ENCODE measurements at places on chromosomes 6 and 20.
A peak's percentile ranks its signal among the peaks of the same experiment; 100 is the strongest.

DNA sequence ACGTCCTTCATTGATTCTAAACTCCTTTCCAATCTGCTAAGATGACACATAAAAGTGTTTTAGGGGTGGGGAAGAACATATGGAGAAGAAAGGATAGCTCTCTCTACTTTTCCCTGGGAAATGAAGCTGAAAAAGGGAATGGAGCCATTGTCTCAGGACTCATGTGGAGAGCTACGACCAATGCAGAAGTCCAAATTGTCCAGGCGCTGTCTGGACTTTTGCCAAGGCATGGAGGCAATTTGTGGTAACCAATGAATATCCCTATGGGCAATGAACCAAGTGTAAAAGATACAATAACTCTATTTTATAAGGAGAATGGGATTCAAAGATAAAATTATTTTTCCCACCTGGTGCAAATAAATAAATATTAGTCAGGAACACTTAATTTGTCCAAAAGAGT lies 16.1 kb downstream of the FBXL4 start:
- no peak for DNase-seq

DNA sequence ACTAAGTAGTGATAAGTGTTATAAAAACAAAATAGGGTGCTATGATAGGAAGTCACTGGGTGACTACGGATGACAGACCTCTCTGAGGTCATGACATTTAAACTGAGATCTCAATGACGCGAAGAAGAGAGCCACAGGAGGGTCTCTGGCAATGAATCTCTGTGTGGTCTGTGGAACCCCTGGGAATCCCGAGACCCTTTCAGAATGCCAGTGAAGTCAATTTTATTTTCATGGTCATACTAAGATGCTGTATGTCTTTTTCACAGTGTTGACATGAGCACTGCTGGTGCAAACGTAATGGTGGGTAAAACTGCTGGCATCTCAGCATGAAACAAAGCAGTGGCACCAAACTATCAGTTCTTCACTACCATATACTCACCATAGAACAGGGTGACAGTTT lies 155.0 kb downstream of the GJA10 start:
- DNase-seq, result no peak

DNA sequence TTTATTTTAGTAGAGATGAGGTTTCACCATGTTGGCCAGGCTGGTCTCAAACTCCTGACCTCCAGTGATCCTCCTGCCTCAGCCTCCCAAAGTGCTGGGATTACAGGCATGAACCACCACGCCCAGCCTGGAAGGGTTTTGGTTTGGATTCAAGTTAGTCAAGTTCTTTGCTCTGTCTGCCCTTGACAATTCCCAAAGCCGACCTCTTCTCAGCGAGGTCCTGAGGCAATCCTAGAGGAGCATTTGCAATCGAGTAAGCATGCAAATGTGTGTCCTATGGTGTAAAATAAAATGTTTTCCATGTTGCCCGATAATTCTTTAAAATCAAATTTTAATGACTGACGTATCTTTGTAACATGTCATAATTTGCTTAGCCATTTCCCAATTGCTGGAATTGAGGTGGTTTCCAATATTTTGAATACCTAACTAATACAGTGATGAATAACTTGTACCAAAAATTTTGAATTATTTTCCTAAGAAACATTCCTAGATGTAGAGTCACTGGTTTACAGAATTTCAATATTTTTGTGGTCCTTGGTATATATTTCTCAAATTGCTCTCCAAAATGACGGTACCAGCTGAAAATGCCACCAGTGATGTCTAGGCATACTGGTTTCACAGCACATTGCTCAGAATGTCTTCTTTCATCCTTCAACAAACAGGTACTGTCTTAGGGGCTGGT lies 38.7 kb downstream of the GTF2H5 start:
- no peak for DNase-seq

- peak; percentile 69 for DNase-seq
Observed at GRCh38 chr6:63636518-63637021, 968 bp downstream of the PHF3 start.

DNA sequence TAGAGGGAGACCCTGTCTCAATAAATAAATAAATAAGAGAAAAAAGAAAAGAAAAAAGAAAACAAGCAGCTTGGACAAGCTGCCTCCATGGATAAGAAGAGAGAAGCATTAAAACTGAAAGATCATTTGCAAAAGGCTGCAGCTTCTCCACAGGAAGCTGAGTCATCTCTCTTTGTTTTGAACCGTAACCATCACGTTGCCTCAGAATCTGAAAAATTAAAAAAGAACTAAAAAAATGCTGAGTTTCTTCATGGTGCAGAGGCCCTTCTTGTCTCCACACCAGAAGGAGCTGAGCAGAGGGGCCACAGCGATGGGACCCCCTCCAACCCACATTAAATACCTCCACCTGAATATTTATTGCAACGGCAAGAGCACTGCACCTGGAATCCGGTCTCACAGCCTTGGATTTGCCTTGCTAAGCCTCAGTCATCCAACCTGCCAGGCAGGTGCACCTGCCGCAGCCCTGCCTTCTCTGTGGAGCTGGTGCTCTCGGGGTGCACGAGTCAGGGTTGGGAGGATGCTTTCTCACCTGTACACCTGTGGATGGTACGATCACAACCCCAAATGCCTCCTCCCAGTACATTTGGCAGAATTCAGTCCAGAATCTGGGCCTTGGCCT lies 28.1 kb downstream of the TOX2 start:
- no peak for DNase-seq

- no peak for DNase-seq
Observed at GRCh38 chr20:58494923-58495622, 20.1 kb downstream of the APCDD1L start.

DNA sequence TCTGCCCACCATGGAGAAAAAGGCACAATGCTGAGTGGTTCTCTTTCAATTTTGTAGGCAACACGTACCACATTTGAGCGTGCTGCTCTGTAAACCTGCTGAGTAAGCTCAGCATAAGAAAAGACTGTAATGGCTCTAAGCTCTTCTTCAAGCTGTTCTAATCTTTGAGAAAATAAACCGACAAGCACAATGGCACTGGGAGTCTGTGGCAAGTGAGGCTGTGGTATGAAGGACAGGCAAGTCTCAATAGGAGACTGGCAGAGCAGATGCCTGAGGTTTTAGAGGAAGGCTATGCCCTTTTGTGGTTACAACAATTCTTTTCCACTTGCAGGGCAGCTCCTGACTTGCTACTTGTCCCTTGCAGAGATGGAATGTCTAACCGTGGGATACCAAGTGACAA lies 136.7 kb upstream of the EXOC2 start:
- DNase-seq, result no peak

DNA sequence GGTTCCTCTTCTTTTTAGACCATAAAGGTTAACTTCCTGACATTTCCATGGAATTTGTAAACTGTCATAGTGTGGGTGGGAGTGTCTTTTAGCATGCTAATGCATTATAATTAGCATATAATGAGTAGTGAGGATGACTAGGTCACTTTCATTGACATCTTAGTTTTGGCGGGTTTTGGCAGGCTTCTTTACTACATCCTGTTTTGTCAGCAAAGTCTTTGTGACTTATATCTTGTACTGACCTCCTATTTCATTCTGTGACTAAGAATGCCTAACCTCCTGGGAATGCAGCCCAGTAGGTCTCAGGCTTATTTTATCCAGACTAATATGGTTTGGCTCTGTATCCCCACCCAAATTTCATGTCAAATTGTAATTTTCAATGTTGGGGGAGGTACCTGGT lies 149.6 kb upstream of the SYNCRIP start:
- no peak for DNase-seq

GRCh38 chr6:126117251-126117650 lies 130.9 kb downstream of the TRMT11 start:
- no peak for DNase-seq

GRCh38 chr20:44970243-44970757 lies 4.0 kb downstream of the STK4 start:
- DNase-seq, result no peak

DNA sequence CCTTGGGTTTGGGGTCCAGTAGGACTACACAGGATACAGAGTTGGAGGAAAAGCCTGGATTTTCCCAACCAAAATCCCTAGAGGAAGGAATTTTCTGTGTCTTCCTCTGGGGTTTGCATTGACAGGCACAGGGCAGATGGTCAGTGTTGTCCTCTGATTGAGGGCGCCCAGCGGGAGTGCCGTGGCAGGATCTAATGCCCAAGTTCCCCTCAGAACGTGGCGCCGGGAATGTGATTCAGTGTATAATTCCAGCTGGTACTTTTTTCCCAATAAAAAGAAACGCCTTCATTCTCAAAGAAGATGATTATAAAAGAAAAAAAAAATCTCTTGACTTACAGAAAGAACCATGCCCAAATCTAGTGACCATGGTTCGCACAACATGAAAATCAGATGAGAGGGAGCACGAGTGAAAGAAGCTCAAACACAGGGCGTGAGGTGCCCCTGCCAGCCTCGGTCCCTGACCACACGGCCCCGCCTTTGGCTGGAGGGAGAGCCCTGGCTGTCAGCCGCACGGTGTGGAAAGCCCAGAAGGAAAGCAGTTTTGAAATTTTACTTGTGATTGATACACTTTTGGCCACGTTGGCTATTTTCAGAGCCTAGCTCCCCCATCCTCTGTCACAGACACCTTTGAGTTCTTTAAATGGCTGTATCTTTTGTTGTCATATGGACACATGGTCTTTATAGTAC lies 31.6 kb downstream of the VEGFA start:
- no peak for DNase-seq

All from HAP-1 (cell line).